ENCODE measurements at places on chromosomes 7 and 10.

- DNase-seq: peak; percentile 29
Observed at GRCh38 chr10:104638861-104639589, 2.1 kb upstream of the SORCS3 start.

DNA sequence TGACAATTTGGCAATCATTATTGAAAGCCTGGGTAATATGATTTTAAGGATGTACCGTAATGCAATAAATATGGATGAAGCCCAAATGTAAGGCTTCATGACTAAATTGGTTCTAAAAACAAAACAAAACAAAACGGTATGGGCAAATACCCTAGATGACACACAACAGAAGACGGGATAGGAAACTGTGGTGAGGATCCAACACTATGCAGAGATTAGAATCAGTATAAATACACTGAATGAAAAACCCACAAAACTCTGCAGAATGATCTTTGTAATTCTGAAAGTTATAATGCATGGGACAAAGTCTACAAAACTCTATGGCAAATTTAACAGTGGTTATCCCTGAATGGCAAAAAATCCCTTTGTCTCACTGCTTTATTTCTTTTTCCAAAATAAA is 57.6 kb downstream of the MALSU1 start:
- DNase-seq: no peak

DNA sequence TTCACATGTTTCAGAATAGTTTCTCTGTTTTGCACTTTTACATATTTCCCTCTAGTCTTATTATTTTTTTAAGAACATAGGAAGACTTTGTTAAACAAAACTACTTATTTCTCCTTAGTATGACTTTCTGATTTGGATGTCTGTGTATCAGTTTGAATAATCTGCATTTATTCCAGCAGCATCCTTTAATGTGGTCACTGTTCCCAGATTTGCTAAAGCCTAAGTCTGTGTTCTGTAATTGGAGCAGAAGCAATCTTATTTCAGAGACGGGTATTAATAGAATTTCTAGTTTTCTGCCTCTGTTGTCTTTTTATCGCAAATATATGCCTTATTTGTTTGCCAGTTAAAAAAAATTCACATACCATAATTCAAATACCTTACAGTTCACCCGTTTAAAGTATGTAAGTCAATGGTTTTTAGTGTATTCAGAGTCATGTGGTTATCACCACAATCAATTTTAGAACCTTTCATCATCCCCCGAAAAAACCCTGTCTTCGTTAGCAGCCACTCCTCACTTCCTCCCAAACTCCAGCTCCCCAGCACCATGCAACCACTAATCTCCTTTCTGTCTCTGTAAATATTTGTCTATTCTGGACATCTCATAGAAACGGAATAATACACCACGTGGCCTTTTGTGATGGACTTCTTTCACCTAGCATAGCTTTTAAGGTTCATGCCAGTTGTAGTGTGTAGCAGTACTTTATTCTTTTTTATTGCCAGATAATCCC is 58.7 kb downstream of the INPP5F start:
- peak; percentile 92 for DNase-seq

- no peak for DNase-seq
Observed at GRCh38 chr7:142313528-142313927, 55.7 kb upstream of the PRSS58 start.

- DNase-seq: no peak
Observed at GRCh38 chr7:73828107-73828803, 2.5 kb upstream of the CLDN4 start.

DNA sequence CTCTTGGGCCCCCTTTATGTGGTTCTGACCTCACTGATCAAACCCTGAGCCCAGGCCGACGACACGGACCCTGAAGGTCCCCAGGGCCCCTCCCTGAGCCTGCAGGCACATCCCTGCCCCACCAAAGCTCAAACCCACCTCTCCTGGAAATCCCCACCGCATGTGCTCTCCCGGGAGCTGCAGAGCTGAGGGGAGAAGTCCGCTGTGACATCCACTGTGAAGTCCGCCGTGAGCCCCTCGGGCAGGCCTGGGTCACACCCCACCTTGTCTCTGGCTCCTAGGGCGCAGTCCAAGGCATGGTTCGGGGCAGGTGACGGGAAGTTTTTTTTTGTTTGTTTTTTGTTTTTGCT is 100.2 kb downstream of the MICALL2 start:
- DNase-seq: no peak

GRCh38 chr7:135247746-135248471 is 14.3 kb downstream of the STRA8 start:
- DNase-seq: no peak

DNA sequence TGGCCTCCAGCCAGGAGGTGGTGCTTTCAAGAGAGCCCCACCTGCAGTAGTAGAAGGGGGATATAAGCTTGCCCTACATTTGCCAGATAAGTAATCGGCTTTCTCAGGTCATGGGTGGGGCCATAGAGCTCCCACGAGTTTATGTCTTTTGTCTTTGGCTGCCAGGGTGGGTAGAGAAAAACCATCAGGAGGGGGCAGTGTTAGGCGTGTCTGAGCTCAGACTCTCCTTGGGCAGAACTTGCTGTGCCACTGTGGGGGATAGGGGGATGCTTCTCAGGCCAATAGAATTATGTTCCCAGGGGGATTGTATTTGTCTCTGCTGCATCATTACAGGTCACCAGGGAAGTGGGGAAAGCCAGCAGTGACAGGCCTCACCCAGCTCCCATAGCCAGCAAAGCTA is 12.3 kb upstream of the MRPS33 start:
- DNase-seq: no peak

DNA sequence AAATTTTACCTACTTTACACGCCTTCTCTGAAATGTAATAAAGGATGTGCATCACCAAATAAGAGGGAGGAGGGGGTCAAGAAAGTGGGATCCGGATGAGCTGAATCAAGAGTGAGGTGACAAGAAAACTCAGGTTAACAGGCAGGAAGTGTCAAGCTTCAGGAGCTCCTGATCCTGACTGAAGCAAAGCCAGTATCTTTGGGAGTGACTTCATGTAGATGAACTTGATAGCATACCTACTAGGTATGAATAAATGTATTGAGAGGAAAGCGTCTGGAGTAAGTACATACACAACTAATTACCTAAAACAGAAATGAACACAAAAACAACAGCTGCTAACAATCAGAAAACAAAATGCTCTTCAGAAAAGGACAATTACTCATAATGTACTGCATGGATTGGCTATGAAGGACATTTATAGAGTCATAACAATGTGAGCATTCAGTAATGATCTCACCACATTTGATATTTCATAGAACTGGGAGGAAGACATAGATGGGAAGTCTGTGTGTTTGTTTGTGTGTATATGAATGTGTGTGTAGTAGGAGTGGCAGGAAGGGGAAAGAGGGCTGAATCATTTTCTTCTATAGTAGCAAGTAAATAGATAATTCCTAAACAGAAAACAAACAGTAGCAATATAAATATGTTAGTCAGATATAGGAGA is 29.4 kb downstream of the PRKG1 start:
- no peak for DNase-seq

DNA sequence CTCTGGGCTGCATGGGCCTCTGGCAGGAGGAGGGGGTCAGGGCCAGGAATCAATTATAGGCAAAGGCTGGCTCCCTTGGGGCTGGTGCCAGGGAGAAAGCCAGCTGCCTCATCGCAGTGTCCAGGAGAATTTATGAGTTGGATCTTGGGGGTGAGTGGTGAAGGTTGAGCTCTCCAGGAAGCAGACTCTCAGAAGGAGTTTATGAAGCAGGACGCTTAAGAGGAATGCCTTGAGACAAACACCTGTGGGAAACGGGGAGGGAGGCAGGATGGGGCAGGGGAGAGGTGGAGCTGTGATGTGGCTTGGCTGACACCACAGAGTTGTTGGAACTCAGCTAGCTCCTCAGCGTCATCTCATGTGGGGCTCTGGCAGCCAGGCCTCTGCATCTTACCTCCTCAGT is 428.5 kb downstream of the RPS24 start:
- no peak for DNase-seq

- DNase-seq: peak; percentile 16
Observed at GRCh38 chr10:102112210-102112817, 7.9 kb downstream of the LDB1 start.

- no peak for DNase-seq
Observed at GRCh38 chr10:28872587-28873165, 195.4 kb downstream of the BAMBI start.

- peak; percentile 14 for DNase-seq
Observed at GRCh38 chr7:51847461-51848134, 531.0 kb upstream of the COBL start.

GRCh38 chr10:91163269-91163868 is 57.1 kb upstream of the PCGF5 start:
- DNase-seq: peak; percentile 6

DNA sequence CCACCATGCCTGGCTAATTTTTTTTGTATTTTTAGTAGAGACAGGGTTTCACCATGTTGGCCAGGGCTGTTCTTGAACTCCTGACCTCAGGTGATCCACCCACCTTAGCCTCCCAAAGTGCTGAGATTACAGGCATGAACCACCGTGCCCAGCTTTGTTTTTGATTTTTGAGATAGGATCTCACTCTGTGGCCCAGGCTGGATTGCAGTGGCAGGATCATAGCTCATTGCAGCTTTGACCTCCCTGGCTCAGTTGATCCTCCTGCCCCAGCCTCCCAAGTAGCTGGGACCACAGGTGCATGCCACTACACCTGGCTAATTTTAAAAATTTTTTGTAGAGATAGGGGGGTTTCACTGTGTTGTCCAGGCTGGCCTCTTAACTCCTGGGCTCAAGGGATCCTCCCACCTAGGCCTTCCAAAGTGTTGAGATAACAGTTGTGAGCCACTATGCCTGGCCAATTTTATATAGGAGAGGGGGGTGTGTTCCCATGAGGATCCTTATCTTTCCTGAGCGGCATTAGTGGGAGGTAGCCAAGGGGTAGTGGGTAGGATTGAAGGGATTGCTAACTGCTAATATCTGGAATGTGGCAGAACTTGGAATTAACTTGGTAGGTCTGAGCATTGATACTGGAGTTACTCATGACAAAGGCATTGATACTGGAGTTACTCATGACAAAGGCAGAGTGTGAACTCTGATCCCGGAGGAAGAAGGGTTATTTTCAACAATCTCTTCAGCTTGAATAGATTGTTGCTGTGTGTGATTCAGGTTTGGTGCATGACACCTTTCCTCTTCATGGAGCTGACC is 1.0 kb upstream of the NOLC1 start:
- DNase-seq: peak; percentile 32

DNA sequence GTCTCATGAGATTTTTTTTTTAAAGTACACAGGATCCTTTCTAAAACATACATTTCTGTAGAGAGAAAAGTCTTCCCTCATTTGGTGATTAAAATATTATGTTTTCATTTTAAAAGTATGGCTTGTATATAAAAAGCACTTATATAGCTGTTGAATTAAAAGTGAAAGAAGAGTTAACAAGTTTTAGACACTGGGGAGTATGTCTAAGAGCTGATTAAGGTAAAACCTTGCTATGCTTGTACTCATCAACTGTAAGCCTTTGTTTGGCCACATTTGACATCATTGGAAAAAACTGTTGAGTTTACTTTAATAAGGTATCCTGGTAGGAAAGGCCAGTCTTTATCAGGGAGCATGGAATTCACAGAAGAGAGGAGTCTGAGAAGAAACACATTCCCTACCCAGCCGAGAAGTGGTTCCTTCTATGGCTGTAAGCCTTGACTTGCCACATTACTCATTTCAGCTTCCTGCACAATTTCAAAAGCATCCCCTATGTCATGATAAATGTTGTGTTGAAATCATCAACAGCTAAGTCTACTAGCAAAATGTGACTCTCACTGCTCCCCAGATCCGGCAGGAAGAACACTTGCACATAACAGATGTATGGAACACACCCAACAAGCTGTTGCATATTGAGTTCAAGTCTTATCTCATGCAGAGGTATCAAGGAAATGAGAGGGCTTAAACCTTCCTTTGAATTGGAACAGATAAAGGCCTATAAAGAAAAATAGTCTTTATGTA is 171.8 kb upstream of the CDK1 start:
- no peak for DNase-seq

GRCh38 chr10:69801094-69801433 is 642 bp upstream of the COL13A1 start:
- peak; percentile 33 for DNase-seq

DNA sequence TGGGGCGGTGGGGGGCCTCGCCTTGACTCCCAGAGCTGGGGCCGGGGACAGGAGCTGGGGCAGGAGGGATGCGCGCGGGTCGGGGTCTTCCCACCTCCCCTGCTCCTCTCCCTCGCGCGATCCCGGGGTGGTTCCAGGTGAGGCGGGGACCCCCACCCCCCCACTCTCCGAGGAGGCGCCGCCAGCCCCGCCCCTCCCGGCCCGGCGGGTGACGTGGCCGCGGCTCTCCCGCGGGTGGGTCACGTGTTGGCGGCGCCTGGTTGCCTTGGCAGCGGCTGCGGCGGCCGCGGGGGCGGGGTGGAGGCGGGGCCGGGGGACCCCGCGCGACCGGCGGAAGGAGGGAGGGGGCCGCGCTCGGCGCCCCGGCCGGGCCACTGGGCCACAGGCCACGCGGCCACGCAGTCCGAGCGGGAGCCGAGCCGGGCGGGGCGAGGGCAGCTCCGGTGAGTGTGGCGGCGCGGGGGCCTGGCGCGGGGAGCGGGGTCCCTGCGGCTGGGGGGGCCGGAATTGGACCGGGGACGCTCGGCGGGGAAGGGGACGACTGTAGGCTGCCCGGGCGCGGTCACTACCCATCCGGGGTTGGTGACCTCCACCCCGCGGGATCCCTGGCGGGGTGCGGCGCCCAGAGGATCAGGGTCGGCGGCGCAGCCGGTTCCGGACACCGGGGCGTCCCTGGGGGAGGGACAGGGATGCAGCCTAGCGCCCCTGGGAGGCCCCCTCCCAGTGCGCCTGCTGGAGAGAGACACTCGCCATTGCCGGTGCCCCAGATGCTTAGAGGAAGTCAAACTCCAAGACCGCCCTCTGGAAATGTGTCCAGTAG is at the start of gene ORAI2:
Gene ORAI2, plus strand, starts transcription at position 357 of the 820 bp plus-strand sequence. CDS start 5,382 bp downstream, outside the sequence.
- DNase-seq: peak; percentile 63
